ENCODE measurements at places on chromosomes 1 and 21. TPM values are rescaled to one million over a fixed set of nuclear protein-coding genes. Genes with fewer than 3 reads are reported as not detected.

- DNase-seq = no peak
Measured at GRCh38 chr1:193979219-193979618, 792.8 kb upstream of the B3GALT2 start.

GRCh38 chr1:14742181-14742980, 143.9 kb downstream of the KAZN start:
- peak; percentile 95 for DNase-seq

DNA sequence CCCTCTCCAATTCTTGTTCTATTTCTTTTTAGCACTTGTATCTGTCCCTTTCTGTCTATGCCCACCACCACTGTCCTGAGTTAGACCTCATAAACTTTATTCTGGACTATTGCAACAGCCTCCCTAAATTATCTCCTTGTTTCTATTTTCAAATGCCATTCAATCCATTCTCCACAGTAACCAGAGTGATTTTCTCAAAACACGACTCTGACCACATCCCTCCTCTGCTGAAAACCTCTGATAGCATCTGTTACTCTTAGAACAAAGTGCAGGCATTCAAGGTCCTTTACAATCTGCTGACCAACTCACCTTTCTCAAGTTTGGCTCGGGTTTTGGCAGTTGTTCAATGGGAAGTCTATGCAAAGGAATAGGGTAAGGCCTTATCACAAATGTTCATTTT, 22.8 kb upstream of the GPX7 start:
- no peak for DNase-seq

DNA sequence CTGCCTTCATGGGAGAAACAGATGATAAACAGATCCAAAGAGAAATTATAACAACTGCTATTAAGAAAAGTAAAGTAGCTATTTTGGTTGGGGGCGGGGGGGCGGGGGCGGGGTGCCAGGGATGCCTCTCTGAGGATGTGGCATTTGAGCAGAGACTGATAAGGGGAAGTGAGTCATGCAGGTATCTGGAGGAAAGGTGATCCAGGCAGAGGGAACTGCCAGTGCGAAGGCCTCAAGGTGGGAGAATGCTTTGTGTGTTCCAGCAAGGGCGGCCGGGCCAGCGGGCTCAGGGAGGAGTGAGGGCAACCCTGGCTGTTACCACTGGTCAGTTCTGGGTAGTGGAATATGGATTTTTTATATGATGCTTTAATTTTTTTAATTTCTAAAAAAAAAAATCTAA, 7.0 kb upstream of the TNFRSF1B start:
- DNase-seq = no peak

- DNase-seq = no peak
Measured at GRCh38 chr21:45020629-45021427, 53.6 kb upstream of the ADARB1 start.

DNA sequence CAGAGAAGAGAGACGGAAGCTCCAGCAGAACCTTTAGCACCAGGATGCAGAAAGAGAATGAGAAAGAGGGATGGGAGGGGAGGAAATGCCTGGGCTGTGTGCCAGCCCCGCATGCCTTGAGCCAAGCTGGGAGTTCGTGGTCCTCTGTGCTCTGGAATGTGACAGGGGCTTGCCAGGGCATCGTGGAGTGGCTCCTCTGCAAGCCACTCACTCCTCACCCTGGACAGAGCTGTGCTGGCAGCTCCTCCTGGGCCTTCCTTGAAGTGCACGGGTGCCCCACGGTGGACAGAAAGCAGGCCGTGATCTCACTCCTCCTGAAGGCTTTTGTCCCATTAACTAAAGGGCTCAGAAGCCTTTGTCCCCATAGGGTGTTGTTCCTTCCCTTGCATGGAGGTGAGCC, 34.8 kb upstream of the PRELP start:
- peak; percentile 14 for DNase-seq

DNA sequence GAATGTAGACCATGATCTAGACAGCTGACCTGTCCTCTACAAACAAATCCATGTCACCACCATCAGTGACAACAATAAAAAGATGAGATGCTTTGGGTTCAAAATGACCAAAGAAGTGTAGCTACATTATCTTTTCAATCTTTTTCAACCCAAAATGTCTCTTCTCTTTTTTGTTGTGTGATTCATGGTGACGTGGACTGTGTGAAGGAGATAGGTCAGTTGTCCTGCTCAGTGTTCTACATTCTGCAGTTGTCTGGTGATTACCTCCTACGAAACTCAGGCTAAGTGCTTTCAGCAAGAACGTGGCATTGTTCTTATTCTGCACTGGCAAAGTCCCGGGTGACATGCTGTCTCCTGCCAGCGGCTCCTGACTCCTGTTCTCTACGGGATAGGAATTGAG, 73.1 kb downstream of the PRKAB2 start:
- no peak for DNase-seq

DNA sequence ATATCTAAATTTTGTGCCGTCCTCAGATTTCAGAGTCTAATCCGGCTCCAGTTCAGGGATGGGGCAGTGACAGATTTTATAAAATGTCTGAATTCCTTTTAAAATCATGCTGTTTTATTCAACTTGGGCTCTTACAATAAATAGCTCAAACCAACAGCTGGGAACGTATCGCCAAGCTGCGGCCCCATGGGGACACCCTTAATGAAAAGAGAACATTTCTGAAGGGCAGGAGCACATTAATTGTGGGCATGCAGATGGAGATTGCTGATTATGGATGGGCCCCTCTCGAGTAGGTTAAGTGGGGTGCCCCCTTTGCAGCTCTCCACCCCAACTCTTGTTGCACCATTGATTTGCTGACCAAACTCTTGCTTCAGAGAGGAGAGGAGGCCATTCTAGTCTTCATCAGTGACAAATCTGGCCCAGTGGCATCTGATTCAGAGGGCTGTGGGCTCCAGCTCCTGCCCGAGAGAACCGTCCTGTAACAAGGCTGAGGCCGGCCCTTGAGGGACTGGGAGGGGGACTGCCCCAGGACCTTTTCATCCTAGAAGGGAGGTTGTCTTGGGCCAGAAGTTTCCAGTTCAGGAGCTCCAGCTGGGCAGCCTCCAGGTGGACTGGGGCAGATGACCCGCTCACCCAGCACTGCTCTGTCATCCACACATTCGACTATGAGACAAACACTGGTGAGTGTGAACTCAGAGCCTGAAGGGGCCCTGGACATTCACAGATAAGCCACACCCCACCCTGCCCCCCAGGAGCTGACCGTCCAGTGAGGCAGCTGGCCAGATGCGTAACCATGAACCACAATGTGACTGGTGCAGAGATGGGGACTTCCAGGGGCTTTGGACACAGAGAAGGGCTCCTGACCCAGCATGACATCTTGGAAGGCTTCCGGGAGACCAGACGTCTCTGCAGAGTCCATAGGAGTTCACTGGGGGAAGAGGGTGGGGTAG, 55.1 kb upstream of the TMEM51 start:
- DNase-seq = no peak

DNA sequence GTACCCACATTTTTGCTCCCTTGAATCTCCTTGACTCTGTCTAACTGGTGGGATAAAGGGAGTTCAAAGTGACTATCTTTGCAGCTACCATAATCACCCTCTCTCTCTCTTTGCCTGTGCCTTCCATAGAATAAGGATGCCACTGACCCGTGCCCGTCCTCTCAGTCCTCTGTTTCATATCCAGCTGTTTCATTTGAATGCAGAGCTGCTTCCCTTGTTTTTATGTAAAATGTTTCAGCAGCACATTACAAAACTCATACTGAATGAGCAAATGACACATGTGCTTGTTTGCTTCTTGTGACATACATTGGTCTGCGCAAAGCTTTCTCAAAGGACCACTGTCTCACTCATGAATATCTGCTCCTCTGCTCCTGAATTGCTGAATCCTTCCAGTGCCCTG, 38.4 kb downstream of the CDC42 start:
- no peak for DNase-seq

GRCh38 chr1:159239551-159240220, 35.0 kb downstream of the ACKR1 start:
- DNase-seq = no peak

DNA sequence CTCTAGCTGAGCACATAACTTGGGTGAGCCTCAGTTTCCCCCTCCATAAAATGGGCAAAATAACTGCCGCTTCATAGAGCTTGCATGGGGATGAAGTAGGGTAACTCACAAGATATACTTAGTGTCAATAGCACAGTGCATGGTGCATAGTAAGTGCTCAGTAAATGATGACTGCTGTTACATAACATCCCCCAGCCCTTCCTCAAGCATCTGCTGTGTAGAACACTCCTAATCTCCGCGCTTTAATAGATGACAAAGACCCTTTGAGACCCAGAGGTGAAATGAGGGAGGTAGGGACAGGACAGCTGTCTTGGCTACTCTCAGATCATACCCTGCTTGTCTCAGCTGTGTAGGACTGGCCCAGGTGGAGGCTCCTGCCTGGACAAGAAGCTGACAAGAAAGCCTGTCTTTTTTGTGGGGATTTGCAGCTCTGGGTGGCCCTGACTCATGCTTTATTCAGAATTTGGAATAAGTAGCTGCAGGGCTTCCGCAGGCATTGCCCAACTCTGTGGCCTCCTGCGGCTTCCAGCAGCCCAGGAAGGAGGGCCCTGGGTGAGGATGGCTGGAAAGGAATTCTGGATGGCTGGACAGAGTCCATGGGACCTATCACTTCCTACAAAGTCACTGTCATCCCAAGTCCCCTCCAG, 20.7 kb upstream of the PADI4 start:
- no peak for DNase-seq

- no peak for DNase-seq
Measured at GRCh38 chr1:68230901-68231626, 1.3 kb downstream of the WLS start.

DNA sequence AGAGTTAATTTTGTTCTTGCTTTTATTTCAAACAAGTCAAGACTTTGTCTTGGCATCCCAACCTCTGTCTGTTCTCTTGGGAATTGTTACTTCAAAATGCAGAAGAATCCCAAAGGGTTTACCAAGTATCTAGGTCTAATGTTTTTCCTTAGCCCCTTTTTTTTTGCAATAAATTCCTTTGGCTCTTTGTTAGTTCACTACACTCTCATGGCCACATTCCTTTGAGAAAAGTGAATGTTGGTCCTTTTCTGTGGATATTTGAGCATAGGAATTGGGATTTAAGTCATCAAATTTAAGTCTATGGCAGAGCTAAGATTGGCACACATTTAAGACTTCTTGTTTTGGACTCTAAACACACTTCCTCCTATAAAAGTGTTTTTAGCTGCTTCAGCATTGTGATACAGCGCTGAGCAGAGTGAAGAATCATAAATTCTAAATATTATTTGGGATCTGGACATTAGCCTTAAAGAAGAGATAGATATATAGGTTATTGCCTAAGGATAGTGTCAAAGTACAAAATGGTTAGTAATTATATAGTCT, 1.9 kb downstream of the BTF3L4 start:
- no peak for DNase-seq

DNA sequence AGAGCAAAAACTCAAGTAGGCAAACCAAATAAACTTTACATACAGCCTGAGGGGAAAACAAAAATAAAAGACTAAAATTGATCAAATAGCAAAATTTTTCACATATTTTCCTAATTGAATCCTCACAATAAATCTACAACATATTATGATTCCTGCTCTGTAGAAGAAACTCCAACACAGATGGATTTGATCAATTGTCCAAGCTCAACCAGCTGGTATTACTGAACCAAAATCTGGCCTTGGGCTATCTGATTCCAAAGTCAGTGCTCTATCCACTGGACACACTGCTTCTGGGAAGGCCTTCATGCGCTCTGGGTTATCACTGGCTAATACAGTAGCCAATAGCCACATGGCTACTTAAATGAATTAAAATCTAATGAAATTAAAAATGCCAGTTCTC, 39.3 kb downstream of the PCNX2 start:
- no peak for DNase-seq

DNA sequence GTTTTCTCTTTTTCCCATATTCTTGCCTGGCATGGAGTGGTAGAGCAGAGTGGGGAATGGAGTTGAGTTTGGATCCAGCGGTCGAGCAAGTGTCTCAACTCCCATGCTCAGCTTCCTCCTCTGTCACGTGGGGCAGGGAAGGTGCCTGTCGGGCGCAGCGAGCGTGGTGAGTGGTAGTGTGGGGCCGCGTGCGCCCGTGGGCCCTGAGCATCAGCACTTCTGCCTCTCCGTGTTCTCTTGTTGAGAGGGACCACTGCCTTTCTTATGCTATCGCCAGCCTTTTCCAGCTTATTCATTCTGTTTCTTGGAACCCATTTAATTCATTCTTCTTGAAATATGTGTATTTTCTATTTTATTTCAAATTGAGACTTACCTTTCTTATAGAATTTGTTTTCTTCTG, 65.1 kb downstream of the ADARB1 start:
- no peak for DNase-seq

DNA sequence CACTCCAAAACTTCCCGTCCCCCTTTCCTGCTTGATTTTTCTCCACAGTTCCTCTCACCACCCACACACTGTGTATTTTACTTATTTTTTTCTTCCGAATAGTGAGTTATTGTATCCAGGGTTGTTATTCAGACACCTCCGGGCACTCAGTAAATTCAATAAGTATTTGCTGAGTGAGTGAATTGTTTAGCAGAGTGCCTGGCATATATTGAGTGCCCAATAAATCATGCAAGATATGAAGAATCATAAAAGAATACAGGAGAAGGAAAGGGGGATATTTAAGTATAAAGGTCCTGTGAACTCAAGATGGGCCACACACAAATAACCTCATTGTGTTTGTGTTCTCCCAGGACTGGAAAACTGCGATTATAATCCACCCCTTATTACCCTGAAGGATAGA, 139.9 kb downstream of the GALNT2 start:
- DNase-seq = no peak

GRCh38 chr1:48955774-48956173, 179.1 kb upstream of the BEND5 start:
- DNase-seq = no peak

GRCh38 chr1:176164014-176164678, 42.9 kb downstream of the COP1 start:
- no peak for DNase-seq

- no peak for DNase-seq
Measured at GRCh38 chr1:246761396-246761795, 37.2 kb downstream of the SCCPDH start.

DNA sequence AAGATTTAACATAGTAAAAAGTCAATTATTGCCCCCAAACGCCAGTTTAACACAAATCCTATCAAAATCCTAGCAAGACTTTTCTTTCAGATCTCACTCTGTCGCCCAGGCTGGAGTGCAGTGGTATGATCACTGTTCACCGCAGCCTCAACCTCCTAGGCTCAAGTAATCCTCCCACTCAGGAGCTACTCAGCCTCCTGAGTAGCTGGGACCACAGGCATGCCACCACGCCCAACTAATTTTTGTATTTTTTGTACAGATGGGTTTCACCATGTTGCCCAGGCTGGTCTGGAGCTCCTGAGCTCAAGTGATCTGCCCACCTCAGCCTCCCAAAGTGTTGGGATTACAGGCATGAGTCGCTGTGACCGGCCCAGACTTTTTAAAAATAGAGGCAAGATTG, 4.8 kb downstream of the SNIP1 start:
- no peak for DNase-seq

- no peak for DNase-seq
Measured at GRCh38 chr1:26114165-26114927, 2.7 kb downstream of the PDIK1L start.

Gene CYP2J2
- total RNA-seq = 0.25 TPM

Gene IL12RB2
- not detected for total RNA-seq

Gene SELE
- total RNA-seq = not detected

Gene PLCH2
- total RNA-seq = not detected
